ENCODE measurements at places on chromosomes 5 and 9. TPM values are rescaled to one million over a fixed set of nuclear protein-coding genes. Genes with fewer than 3 reads are reported as not detected.
A peak's percentile ranks its signal among the peaks of the same experiment; 100 is the strongest.

The EFNA5 gene
- total RNA-seq: 105 TPM

The RICTOR gene
- 24.7 TPM for total RNA-seq

GRCh38 chr9:3321186-3321585 lies 204.6 kb downstream of the RFX3 start:
- H3K27me3 ChIP-seq: no peaks in the 10 kb centered on the region
- no peaks in the 10 kb centered on the region for H3K4me1 ChIP-seq
- DNase-seq: no peak
- H3K4me3 ChIP-seq: no peak overlapping the region
- H3K27ac ChIP-seq: no peak overlapping the region

DNA sequence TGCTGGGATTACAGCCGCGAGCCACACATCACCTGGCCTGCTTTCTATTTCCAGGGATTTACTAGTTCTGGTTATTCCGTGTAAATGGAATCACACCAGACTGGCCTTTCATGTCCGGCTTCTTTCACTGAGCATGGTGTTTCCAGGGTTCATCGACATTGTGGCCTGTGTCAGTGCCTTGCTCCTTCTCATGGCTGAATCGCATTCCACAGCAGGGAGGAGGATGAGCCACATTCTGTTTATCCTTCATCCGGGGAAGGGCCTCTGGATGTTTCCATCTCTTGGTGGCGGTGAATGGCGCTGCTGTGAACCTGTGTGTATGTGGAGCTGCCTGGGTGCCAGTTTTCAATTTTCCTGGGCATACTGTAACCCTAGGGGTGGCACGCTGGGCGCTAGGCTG lies 58.7 kb upstream of the RNU6ATAC start:
- no peaks in the 10 kb centered on the region for H3K36me3 ChIP-seq
- H3K27ac ChIP-seq: no peak overlapping the region
- peak; percentile 45 for DNase-seq
- no peaks in the 10 kb centered on the region for H3K27me3 ChIP-seq
- no peaks in the 10 kb centered on the region for H3K4me1 ChIP-seq

- peaks cover 31% of the 10 kb centered on the region for H3K27me3 ChIP-seq
- DNase-seq: no peak
- peaks cover 16% of the 10 kb centered on the region for H3K4me1 ChIP-seq
- H3K36me3 ChIP-seq: no peaks in the 10 kb centered on the region
- H3K27ac ChIP-seq: no peak overlapping the region
- no peak overlapping the region for H3K4me3 ChIP-seq
These were observed 70.7 kb upstream of the CPLX2 start for GRCh38 chr5:175800656-175801081.

- H3K4me3 ChIP-seq: no peak overlapping the region
- no peak for DNase-seq
- peaks cover 3% of the 10 kb centered on the region for H3K36me3 ChIP-seq
These were observed 55.0 kb upstream of the BNC2 start for GRCh38 chr9:16925426-16925825.
